ENCODE measurements at places on chromosomes 12 and 14.
A peak's percentile ranks its signal among the peaks of the same experiment; 100 is the strongest.

GRCh38 chr14:48086516-48086915 lies 411.1 kb upstream of the MDGA2 start:
- no peak for DNase-seq

DNA sequence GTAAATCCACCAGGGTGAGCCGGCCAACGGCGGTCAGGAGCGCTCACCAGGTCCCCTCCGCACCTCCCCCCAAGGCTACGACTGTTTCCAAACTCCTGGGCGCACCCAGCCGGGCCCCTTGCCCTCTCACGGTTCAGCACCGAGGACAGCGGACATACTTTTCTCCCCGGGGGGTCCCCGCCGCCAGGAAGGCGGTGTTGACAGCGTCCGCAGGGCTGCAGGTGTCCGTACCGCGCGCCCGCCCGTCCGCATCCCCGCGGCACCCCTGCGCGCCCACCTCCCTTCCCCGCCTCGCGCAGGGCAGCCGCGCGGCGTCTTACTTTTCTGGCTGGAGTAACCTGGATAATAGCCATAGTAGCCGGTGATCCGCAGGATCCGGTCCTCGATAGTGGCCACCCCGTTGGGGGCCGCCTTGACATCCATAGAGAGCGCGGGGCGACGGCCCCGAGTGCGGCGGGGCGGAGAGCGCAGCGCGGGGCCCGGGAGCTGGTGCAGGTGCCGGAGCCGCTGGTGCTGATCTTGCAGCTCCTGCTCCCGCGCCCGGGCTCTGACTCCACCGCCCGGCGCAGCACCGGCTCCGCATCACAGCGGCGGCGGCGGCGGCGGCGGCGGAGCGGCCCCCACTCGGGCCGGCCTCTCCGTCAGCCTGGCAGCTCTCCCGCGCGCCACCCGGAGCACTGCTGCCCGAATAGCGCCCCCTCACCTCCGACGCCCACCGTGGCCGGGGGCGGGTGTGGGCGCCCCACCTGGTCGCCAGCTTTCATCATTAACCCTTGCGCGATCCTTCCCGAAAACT lies at the start of gene SLC35F4:
Gene SLC35F4 (minus strand): TSS at position 690 of the 796 bp plus-strand sequence.
- DNase-seq: peak; percentile 22

GRCh38 chr12:40158592-40159111 lies 52.8 kb upstream of the SLC2A13 start:
- no peak for DNase-seq

DNA sequence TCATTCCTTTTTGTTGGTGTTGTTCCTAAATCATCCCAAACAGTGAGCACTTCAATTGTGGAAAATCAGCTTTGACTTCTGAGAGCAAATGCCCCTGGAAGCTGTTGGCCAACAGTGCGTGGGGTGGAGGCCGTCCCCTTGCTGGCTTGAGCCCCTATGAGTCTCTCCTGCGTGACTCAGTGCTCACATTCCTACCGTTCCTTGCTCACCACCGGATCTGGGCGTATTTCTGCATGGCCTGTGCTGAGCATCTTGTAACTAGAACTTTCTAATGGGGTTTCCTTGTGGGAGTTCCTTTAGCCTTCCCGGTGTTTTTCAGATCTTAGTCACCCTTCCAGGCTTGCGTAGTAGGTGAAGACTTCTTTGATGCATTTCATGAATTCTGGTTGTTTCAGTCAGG lies 14.7 kb downstream of the SERPINA1 start:
- peak; percentile 95 for DNase-seq

DNA sequence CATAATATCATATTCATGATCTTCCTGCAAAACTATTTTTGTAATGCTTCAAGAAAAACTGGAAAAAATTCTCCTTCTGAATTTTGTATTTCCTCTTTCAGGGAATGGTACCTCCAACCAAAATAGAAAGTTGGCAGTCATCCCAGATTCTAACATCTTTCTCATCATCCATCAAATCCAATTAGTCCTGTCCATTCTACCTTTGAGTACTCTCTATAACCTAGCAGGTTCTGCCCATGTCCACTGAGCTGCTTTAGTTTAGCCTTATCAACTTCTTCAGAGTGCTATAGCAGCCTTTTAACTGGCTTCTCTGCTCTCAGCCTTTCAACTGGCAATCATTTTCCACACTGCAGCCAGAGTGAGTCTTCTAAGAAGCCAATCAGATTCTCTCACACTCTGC lies 236.2 kb downstream of the AKAP6 start:
- DNase-seq: no peak

- no peak for DNase-seq
Observed at GRCh38 chr12:124510301-124510970, 57.0 kb downstream of the NCOR2 start.

DNA sequence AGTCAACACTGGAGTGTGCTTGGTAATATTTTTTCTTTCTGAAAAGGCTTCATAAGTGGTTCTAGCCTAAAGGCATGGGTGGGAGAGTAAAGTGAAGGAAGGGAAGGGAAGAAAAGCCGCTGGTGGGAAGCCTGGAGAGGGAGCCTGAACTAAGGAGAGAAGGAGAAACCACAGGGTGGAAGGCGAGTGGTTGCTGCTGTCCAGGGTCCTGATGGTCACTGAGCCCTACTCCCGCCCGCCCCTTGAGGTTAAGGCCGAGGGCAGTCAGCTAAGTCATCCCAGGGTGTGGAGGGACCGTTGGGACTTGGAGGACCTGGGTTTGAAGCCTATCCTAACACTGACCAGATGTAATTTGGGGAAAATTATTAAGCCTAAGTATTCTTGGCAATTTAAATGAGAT lies 189.1 kb downstream of the PIWIL1 start:
- no peak for DNase-seq

DNA sequence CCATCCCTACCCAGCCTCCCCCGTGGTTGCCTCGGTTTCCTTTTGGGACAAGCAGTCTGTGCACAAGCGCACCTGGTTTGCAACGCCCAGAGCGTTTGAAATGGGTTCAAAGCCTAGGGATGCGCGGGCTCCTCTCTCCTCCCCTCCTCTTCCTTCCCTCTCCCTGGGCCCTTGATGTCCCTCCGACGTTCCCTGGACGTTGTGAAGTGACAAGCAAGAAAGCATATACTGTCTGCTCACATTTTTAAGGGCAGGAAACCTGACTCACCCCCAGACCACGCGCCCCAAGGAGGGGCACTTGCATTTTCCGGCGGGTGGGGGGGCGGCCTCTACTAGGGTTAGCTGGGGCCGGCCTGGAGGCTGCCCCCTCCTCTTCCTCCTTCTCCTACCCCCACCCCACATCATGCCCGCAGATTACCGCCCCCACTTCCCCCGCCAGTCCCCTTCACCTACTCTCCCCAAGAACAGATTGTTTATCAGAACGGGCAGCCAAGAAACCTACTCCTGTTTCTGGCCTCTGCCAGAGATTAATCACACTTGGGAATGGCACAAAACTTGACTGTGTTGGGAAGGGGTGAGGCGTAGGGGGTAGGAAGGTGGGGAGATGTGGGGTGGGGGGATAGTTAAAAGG lies 9.5 kb upstream of the IRF2BPL start:
- no peak for DNase-seq
